Activated CD4-positive, alpha-beta T cell treated with anti-CD3 and anti-CD28 coated beads, Interleukin-2, amount 50 U/mL, for 48 hours (primary cell): ENCODE measurements at places on chromosomes 4 and X.

DNA sequence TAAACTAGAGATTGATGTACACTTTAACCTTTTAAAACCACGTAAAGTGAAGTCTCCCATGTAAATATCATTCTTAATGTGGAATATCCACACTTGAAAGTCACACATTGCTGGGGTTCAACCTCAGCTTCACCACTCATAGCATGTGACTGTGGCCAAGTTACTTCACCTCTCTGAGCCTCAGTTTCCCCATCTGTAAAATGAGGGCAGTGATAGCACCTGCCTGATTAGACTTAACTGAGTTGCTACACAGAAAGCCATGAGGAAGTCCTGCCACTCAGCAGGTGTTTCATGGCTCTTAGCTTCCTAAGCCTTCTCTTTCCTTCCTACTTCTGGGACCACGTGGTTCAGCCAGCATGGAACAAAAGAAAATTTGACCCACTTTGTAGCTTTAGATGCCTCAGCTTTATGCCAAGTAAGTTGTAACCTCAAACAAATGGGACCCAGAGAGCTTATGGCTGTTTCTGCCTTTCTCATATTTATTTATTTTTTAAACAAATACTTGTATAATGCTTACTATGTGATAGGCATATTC is 277.3 kb upstream of the KLF3 start:
- DNase-seq: no peak

GRCh38 chr4:77183777-77184420 is 26.9 kb downstream of the CCNG2 start:
- DNase-seq: no peak

GRCh38 chr4:20086067-20086798 is 165.5 kb upstream of the SLIT2 start:
- DNase-seq: no peak

DNA sequence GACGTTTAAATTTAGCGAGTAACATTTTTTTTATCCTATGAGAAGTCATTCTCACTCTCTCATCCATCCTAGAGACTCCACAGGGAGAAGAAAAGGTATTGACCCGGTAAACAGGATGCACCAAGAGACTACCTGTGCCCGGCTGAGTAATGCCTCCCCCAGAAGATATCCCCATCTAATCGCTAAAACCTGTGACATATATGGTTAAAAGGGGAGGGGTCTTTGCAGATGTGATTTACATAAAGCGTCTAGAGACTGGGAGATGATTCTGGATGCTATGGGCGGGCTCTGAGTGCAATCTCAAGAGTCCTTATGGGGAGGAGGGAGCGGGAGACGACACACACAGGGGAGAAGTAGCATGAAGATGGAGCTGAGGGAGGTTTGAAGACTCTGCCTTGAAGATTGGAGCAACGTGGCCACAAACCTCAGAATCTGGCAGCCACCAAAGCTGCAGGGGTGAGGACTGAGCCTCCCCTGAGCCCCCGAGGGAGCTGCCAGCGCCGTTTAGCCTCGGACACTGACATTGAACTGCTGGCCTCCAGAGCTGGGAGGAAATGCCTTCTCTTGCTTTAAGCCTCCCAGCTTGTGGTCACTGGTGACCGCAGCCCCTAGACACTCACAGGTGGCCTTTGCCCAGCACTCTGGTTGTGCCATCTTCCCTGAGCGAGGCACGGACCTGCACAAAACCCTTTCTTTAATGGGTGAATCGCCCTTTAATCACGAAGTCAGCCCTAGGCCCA is 11.2 kb downstream of the ABLIM2 start:
- DNase-seq: no peak

DNA sequence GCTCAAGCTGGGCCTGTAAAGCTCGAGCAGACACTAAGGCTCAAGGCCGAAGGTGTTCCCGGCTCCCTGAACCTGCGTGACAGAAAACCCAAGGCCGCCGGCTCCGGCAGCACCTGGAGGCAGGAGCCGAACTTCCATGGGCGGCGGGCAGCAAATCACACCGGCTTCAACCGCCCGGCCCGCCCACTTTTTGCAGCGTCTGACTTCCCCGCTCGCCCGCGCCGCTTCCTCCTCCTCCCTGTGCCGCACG is 940 bp upstream of the NSD2 start:
- DNase-seq: peak; percentile 86

GRCh38 chrX:137999552-137999951 is 433.6 kb downstream of the ZIC3 start:
- no peak for DNase-seq

DNA sequence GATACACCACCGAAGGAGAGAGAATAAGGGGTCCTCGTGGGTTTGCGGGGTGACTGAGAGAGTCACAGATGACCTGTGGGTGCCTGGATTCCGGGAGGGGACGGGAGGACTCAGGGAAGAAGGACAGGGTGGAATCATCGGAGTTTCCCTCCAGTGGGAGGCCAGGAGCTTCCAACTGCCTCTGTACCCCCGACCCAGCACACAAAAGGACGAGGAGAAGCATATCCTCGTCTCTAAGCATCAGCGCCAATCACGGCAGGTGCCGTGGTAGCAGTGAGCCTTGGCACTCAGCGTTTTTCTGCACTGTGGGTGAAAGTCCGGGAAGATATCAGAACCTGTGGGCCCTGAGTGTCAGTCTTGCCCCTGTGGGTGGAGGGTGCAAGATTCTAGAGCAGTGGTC is 62.0 kb downstream of the ASMT start:
- no peak for DNase-seq

DNA sequence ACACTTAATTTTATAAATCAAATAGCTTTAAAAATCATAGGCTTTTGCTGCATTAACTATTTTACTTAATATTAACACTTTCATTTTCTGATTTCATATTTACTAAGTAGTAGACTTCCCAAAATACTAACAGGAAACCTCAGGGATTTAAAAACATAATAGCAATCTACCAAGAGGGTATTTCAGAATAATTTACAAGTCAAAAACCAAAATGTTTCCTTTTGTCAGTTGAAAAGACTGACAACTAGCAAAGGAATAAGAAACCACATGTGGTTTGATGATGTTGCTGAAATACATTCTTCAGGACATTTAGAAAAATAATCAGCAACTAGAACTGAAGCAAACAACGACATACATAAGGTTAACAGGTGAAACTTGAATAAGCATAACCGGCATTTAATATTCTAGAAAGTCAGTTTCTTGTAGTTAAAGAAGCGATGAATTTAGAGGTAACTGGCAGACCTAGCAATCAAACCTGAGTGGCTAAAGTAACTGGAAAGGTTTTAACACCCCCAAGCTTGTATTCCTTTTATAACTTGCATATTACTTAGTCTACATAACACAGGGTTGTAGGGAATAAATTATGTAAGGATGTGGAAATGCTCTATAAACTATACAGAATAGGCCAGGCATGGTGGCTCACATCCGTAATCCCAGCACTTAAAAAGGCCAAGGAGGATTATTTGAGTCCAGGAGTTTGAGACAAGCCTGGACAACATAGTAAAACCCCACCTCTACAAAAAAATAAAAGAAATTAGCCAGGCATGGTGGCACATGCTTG is 40.0 kb downstream of the DHX15 start:
- no peak for DNase-seq

DNA sequence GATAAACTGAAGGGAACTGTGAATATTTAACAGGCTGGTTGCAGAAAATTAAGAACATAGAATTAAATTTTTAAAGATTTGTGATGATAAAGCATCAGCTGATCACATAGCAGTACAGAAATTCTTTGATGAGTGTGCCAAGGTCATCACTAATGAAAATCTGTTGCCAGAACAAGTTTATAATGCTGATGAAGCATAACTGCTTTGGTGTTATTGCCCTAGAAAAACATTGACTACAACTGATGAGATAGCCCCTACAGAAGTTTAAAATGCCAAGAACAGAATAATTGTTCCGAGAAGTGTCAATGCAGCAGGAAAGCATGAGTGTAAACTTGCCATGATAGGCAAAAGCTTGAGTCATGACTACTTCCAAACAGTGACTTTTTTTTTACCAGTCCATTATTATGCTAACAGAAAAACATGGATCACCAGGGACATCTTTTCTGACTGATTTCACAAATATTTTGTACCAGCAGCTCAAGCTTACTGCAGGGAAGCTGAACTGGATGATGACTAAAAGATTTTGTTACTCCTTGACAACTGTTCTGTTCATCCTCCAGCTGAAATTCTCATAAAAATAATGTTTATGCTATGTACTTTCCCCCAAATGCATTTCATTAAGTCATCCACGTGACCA is 1136.6 kb downstream of the FAT4 start:
- DNase-seq: no peak

DNA sequence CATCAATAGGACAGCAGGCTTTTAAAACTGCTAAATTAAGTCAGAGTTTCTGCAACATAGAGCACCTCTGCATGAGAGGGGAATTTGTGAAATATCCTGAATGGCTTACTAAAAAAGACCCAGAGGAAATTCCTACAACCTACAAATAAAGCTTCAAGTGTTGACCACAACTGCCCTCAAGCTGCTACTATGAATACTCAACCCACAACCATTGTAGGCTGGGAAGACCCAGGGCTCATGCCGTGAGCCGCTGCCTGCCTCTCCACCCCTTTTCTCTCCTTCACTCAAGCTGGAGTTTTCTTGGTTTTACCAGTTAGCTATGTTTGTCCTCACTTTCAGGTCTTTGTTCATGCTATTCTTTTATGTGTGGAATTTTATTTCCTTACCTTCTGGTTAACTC is 151.6 kb downstream of the EMCN start:
- no peak for DNase-seq

DNA sequence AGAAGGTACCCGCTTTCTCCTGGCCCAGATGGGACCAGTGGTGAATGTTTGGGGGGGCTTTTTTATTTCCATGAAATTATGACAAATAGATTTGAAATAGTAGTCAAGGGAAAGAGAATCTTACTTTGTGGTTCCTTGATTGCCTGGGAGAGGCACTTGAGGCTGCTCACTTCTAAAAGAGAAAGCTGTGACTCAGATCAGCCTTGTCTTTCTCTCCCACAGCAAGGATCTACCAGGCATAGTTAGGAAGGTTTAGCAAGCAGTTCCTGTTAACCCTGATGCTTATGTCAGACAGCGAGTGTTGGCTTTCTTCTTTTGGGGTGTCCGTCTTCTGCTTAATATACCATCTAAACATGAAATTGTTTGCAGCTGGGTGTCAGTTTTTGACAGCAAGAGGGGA is 114.5 kb downstream of the TSPAN7 start:
- no peak for DNase-seq

DNA sequence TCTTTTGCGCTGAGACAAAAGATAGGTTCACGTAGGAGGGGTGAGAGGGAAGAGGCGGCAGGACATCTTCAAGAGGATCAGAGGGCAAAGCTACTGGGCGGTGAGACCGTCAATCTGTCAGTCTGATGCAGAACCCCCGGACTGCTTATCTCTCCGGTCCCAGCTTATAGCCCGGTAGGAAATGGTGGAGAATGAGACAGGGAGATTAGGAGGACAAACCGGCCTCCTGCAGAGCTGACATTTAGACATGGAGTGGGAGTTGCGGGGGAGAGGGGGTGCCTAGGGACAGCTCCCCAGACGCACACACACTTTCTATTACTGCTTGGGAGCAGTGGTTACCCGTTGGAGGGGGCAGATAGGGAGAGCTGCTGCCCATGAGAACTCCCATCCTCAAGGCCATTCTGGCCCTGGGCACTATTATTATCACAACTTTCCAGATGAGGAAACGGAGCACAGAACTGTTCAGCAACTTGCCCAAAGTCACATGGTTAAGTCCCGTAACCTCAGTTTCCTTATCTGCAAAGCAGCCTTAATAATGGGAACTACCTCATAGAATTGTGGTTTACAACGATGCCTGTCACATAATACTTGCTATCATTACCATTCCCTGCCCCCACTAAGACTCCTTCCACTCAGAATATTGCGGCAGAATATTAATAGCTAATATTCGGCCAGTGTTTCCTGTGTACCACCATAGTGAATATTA is 1.1 kb upstream of the HDAC6 start:
- DNase-seq: peak; percentile 3

DNA sequence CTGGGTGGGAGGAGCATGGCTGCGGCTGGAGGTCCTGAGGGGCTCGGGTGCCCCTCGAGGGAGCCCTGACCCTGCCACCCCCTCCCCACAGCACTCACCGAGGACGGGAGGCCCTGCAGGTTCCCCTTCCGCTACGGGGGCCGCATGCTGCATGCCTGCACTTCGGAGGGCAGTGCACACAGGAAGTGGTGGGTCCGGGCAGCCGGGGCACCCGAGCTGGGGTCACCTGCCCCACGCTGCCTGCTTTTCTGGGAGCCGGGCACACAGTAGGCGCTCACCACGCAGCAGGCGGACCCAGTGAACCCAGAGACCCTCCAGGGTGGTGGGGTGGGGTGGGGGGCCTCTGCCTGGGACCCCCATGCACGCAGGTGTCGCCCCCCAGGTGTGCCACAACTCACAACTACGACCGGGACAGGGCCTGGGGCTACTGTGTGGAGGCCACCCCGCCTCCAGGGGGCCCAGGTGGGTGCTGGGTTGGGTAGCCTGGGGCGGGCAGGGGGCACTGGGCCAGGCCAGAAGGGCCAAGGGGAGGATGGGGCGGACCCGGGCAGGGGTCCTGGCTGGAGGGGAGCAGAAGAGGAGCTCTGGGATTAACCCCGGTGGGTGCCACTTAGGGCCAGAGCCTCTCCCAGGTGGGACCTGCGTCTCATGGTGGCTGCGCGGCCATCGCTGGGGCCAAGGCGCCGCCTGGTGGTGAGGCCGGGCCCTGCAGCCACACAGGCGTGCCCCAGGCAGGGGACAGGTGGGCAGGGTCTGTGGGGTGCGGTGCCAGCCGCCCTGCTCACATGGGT is 1.4 kb downstream of the HGFAC start:
- peak; percentile 68 for DNase-seq

DNA sequence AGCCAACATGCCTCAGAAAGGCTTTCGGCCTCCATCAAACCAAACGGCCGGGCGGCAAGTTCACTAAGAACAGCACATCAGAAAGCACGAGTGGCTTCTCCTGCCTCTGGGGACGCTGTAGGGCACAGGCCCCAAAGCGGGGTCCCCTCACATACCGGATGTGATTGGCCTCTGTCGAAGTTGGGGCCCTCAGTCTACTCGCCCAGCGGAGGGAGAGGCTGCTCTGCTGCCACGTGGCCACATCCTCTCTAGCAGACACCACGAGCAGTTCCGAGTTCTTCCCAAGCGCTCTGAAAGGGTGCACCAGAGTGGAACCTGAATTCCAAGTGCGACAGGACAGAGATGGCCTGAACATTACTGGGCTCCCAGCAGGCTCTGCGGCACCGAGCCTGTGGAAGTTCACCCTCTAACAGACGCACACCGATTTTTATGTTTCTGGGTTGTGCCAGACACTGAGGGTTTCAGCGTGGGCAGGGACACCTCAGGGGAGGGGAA is 21.1 kb downstream of the NOP14 start:
- DNase-seq: no peak

- DNase-seq: no peak
Measured at GRCh38 chrX:104318330-104319009, 63.7 kb upstream of the ESX1 start.

DNA sequence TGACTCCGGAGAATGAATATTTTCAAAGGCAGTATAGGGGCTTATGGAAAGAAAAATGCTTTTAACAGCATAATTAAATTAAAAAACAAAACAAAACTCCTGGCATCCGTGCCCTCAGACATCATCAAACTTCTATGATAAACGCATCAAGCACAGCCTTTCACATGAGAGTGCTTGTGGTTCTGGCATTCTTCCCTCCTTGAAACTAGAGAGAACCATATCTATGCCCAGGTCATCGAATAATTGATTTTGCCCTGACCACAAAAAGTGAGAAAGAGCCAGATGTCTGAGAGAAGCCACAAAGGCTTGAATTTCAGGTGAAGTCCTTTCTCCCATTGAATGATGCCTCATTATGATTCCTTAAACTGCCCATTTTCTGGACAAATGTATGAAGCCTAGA is 286.8 kb downstream of the CBLL2 start:
- DNase-seq: no peak
